ENCODE measurements at places on chromosomes 13 and 19. TPM values are rescaled to one million over a fixed set of nuclear protein-coding genes. Genes with fewer than 3 reads are reported as not detected.

Gene ZNF799
- 5.6 TPM for total RNA-seq

Gene IZUMO2
- not detected for total RNA-seq

Gene OVOL3
- total RNA-seq, result not detected

Gene C19orf67
- total RNA-seq, result not detected

Gene CDK8
- 17.0 TPM for total RNA-seq

Data from vein endothelial cell (primary cell).